Activated T-cell treated with anti-CD3 and anti-CD28 coated beads for 1 hour (primary cell): ENCODE measurements at places on chromosomes 7 and 10.

- DNase-seq, result no peak
These were observed 4.5 kb upstream of the EMX2 start for GRCh38 chr10:117537904-117538524.

- DNase-seq, result no peak
These were observed 171.4 kb upstream of the HABP2 start for GRCh38 chr10:113381416-113381815.

DNA sequence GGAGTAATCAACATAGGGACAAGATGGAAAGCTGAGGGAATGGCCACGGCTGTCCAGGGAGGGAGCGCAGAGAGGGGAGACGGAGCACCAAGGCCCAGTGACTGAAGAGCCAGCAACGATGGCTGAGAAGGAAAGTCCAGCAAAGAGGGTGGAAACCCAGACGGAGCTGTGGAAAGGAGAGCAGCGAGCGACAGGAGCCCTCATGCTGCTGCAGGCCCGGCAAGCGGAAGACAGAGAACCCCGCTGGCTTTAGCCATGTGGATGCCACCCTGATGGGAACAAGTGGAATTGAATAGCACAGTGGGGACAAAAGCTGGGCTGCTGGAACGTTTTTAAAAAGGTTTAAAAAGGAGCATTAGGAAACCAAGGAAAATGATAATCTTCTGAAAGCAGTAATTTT lies 82.9 kb upstream of the DDC start:
- no peak for DNase-seq

DNA sequence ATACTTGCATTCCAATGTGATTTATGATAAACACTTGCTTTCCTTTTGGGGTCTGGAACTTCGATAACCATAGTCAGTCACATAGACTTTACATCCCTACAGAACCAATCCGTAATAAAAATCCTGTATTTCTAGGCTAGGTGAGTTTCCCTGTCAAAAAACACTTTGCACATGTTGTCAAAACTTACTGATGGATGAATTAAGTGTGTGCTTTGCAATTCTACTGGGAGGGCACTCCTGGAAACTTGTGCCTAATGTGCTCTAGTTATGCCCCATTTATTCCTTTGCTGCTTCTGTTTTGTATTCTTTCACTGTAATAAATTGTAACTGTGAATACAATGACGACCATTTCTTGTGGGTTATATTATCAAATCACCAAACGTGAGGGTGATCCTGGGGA lies 684.8 kb upstream of the PCDH15 start:
- no peak for DNase-seq

DNA sequence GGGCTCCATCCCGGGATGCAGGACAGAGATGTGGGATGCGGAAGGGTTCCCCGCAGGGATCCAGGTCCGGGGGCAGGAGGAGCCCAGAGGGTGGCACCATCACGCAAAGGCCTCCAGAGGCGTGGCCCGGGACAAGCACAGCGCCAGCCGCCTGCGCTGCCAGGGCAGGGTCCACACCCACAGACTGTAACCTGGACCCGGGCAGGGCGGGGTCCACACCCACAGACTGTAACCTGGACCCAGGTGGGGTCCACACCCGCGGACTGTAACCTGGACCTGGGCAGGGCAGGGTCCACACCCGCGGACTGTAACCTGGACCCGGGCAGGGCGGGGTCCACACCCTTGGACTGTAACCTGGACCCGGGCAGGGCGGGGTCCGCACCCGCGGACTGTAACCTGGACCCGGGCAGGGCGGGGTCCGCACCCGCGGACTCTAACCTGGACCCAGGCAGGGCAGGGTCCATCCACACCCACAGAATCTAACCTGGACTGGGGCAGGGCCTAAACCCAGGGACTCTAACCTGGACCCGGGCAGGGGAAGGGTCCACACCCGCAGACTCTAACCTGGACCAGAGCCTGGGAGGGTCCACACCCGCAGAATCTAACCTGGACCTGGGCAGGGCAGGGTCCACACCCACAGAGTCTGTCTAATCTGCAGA lies 37.5 kb upstream of the SUN1 start:
- DNase-seq, result no peak
